Epithelial cell of proximal tubule (primary cell): ENCODE measurements at places on chromosomes 6 and 20.

- DNase-seq, result peak; percentile 67
Measured at GRCh38 chr20:6882561-6883291, 115.2 kb downstream of the BMP2 start.

- DNase-seq, result no peak
Measured at GRCh38 chr20:64045346-64046011, 4.0 kb downstream of the SOX18 start.

- no peak for DNase-seq
Measured at GRCh38 chr20:19583532-19584175, 174.4 kb upstream of the RIN2 start.

DNA sequence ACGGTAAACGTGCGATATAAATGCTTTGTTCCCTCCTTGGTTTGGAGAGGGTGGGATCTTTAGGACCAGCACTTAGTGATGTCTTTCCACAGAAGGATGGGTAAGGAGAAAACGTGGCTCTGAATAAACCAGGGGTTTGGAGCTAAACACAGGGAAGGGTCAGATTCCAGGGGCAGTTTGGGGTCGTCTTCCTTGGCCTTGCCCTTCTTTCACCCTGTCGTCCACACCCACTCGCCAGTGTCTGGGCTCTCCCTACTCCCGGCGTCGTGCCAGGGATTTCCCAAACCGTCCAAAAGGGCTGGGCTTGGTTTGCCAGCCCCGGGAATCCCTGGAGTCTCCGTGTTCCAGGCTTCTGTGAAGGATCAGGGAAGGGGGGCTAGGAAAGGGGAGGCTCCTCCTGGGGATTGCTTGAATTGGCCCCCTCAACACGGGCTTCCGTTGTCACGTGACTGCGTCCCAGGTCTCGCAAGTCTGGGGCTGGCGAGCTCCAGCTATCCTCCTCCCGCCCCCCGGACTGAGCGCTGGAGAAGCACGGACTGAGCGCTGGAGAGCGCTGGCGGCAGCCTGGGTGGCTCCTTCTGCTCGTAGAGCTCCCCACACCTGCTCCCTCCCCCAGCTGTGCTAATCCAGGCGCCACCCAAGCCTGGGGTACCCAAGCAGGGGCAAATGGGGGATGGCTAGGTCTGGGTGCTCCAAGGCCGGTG, 9.4 kb upstream of the ARMC12 start:
- no peak for DNase-seq

DNA sequence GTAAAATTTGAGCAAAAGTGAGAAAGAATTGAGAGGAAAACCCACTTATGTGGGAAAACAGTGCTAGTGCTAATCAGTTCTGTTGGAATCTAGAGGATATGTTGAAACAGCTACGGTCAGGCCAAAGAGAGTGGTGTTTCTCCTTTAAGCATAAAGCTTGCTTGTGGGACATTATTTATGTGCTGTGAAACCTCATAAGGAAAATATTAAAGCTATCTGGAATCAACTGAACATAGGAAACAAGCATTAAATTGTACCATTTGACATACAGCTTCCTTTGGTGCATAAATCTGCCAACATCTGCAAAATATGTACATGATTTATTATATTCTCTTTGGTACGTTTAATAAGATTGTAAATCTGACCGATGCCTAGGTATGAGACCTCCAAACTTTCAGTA, 182.5 kb upstream of the PDE10A start:
- DNase-seq, result no peak

GRCh38 chr20:62354811-62355341, 12.2 kb downstream of the LAMA5 start:
- DNase-seq, result no peak
